KBM-7 (cell line): ENCODE measurements at places on chromosomes 6 and 20.

DNA sequence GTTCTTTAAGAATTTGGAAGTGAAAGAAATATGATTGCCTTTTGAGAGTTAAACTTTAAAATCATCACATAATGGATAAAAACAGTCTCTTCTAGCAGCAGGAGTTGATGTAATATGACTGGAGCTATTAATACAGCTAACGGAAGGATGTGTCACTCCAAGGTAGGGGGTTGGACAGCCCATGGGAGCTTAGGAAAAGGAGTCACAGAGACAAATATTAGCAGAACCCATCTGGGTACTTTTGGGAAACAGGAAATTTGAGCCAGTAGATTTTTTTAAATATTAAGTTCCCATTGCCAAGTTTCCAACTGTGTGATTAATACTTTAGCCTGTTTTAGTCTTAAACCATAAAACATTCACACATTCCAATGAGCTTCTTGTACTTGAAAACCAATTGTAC is 164.7 kb upstream of the RIMS1 start:
- DNase-seq = no peak

GRCh38 chr6:121435444-121436069 is at the start of gene GJA1:
TSS of gene GJA1 (plus strand) at chr6:121435646. CDS start at chr6:121446848, 11,202 bp downstream.
- no peak for DNase-seq

DNA sequence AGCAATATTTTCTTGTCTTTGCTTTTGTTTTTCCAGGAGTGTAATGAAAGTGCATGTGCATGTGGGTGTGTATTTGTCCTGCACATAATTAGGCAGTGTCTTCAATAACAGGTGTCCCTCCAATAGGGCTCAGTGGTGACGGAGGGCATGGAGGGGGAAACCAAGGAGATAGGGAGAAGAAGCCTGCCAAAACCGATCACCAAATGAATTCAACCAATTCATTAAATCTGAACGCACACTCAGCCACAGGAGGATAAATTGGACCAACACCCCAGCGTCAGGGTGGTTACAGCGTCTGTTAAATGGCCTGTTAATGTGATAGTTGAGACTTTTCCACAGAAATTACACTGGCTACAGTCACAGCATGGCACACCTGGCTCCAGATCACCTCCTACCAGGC is 527.6 kb downstream of the CD83 start:
- no peak for DNase-seq

DNA sequence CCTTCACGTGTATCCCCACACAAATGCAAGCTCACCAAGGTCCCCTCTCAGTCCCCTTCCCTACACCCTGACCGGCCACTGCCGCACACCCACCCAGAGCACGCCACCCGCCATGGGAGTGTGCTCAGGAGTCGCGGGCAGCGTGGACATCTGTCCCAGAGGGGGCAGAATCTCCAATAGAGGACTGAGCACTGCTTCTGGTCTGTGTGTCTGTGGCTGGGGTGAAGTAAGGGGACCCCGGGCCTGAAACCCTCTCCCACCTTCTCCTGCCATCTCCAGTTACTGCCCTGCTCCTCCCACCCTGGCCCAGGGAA is 8.3 kb downstream of the MYL9 start:
- DNase-seq = no peak

- no peak for DNase-seq
Observed at GRCh38 chr6:119591235-119591634, 241.7 kb upstream of the MAN1A1 start.

DNA sequence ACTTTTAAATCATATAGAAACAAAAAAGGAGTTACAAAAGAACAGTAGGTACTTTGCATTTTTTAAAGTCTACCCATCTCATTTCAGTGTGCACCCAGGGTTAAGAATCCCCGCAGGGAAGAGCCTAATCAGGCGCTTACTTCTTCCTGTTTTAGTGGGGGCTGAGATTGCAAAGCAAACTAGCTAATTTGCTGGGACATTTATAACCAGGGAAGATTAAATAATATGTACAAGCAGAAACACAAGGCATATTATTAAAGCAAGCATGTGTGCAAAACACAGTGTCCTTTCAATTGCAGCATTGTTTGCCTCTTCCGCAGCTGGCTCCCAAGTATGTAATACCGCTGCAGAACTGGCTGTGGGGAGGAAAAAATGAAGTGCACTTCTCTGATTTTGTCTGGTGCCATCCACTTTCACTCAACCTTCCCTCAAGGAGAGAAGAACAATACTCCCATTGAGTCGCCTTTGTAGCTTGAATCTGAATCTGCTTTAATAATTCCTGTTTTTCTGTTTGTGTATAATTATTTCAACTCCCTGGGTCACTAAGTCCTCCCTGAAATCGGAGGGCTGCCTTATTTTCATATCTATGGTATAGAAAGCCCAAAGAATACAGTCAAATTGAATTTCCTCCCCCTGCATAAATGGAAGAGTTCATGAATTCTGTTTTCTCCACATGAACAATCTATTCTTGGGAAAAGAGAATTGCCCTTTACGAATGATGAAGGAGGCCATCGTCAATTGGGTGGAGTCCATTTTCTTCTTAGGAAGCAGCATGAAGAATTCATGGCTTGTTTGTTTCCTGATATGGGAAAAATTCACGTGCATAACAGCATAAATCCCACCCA is 23.3 kb upstream of the BCAS1 start:
- no peak for DNase-seq

DNA sequence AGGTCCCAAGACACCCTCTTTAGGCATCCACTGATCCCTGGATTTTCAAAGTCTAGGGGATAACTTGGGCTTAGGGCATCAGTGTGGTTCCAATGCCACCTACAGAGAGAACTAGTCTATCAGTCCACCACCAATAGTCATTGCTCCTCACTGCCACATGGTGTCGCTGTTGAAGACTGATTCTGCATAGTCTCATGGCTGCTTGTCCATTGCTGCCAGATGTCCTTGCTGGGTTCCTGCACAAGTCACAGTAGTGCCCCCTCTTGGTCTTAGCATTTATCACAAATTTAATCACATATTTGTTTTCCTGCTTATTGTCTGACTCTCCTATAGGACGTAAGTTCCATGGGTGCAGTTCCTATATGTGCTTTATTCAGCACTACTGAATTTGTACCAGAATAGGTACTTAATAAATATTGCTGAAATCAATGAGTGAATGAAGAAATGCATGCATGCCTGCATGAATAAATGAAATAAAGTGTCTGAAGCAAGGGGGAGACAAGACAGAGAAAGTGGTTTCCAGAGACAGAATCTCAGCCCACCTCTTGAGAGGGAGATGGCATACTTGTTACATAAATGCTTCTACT is 45.9 kb upstream of the RALY start:
- DNase-seq = peak; percentile 78

GRCh38 chr20:53712212-53712977 is 118.8 kb upstream of the ZNF217 start:
- no peak for DNase-seq

- no peak for DNase-seq
Observed at GRCh38 chr20:8094850-8095249, 37.2 kb upstream of the PLCB1 start.

DNA sequence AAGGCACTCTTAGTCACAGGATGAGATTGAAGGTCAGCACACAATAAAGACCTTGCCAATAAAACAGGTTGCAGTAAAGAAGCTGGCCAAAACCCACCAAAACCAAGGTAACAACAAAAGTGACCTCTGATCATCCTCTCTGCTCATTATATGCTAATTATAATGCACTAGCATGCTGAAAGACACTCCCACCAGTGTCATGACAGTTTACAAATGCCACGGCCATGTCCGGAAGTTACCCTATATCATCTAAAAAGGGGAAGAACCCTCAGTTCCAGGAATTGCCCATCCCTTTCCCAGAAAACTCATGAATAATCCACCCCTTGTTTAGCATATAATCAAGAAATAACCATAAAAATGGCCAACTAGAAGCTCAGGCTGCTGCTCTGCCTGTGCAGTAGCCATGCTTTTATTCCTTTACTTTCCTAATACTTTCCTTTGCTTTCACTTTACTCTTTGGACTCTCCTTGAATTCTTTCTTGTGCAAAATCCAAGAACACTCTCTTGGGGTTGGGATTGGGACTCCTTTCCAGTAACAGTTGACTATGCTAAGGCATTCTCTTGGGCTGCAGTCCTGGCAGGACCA is 527.3 kb upstream of the MAP3K7 start:
- DNase-seq = no peak

DNA sequence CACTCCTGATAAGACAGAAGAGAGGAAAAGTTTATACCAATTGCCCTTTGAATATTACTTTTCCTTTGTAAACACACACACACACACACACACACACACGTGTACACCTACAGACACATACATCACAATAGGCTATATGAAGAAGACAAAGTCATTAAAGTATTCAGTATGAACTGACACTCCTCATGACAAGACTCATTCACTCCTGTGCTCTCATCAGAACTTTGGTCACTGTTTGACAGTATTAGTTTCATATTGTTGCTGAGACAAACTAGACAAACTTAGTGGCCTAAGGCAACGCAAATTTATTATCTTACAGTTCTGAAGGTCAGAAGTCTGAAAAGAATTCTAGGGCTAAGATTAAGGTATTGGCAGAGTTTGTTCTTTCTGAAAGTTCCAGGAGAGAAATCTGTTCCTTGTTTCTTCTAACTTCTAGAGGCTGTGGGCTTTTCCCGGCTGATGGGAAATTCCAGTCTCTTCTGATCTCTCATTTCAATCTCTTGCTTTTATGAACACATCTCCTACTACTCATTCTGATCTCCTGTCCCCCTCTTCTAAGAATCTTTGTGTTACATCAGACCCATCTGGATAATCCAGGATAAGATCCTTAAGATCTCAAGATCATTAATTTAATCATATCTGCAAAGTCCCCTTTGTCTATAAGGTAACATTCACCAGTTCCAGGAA is 171.3 kb downstream of the HACE1 start:
- DNase-seq = no peak

DNA sequence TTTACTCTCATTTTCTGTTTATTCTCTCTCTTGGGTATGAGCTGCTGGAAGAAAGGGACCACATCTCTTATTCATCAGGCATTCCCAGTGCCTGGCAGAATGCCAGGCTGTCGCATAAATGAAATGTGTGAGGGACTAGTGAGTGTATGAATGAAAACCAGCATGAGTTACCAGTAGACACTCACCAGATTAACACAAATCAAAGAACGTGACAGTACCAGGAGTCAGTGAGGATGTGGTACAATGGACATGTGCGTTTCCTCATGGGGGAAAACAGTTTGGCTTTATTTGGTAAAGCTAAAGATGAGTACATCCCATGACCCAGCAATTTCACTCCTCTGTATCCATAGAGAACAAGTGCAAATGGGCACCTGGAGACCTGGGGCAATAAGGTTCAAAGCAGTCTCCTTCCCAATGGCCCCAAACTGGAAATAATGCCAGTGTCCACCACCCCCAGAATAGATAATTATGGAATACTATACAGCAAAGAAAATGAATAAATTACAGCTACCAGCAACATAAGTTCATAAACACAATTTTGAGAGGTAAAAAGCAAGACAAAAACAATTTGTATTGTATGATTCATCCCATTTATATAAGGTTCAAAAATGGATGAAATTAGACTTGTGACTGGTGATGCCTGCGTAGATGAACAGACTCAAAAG is 93.3 kb downstream of the CDH22 start:
- no peak for DNase-seq

DNA sequence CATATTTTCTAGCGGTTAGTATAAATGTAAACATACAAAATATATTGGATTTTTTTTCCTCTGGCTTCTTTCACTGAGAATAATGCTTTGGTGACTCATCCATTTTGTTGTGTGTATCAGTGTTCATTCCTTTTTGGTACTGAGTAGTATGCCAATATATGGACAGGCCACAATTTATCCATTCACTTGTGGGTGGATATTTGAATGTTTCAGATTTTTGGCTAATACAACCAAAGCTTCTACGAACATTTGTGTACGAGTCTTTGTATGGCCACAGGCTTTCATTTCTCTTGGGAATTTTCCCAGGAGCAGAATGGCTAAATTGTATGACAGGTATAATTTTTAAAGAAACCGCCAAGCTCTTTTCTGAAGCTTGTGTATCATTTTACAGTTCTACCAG is 677.5 kb downstream of the HDGFL1 start:
- DNase-seq = no peak

- peak; percentile 41 for DNase-seq
Observed at GRCh38 chr6:105991561-105992314, 94.4 kb upstream of the PRDM1 start.

DNA sequence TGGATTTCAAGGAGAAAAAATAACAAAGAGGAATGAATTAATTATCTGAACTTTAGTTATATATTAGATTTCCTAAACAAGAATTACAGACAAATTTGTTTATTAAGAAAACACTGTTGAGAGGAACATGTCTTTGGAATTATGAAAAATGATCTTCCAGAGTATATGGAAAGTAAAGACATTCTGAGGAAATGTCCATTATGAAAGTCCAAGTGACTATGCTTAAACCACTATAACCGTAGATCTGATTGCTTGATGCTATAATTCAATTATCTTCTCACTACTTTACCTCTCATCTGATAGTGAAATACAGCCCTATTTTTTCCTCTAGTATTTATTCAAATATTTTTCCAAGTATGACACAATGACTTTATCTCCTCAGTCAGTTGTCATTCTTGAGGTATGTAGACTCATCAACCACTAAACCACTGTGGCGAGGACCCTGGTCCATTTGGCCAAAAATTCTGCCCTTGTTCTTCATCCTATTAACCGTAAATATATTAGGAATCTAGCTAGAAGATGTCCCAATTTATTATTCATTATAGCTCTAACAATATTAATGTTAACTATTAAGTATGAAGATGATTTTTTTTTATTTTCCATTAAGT is 37.3 kb upstream of the AHI1 start:
- no peak for DNase-seq

DNA sequence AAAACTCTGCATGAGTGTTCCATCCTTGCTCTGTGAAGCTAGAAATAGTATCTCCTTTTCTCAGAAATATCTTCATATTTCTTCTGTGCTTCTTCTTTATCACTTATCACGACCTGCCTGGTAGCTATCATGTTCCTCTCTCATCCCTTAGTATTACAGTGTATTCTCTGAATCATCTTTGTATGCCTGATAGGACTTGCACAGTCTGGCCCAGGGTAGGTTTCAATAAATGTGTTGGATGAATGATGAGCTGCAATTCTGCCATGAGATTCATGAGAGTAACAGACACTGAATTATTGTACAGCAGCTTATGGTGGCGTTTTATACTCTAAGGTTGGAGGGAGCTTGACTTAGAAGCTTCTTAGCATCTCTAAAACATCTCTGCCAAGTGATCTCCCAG is 66.6 kb downstream of the GRM1 start:
- DNase-seq = no peak

DNA sequence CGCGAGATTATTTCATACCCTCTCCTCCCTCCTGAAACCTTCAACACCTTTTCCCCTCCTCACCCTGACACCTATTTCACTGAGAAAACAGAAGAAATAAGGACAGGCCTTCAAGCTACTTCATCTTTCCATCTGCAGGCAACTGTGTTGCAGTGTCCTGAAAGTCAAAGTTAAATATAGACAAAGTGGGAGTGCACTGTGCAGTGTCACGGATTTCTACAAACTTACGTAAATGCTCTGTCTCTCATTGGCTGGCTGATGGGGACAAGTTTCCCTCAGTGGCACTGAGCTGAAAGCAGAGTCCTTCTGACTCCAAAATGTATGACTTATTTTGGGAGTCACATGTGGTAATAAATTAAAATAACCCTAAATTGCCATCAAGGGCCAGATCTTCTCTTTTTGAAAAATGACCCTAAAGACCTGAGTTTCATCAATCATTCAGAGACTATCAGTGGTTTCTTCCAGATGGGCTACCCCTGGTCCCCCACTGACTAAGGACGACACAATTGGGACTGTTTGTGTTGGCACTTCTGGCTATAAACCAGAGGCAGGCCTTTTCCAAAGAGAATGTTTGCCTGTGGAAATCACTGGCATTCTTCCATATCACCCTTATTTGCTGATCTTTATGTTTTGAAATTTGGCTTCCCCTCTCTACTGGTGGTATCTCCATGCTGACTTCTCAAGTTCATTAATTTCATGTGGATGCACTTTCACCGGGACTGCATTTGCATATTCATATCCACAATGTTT is 21.6 kb downstream of the ALDH8A1 start:
- no peak for DNase-seq
